ENCODE measurements at places on chromosomes 3 and 15.

- no peak for DNase-seq
Observed at GRCh38 chr3:161567577-161568361, 71.2 kb downstream of the OTOL1 start.

- DNase-seq: no peak
Observed at GRCh38 chr3:52433996-52434479, 10.9 kb downstream of the SEMA3G start.

DNA sequence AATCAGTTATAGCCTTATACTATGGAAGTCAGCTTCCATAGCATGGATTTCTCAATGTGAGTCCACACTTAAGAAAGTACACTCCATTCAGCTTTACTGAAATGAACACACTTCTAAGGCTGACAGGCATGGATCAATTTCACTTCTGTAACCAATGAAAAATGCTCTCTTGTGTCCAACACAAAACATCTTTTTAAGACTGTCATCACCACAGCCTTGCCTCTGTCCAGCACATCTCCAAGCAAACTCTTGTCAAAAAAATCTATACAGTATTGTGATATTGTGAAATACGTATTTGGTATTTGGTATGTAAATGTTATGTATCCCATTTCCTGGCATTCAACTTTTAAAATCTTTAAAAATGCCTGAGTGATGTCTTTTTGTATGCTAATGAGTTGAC, 208.7 kb downstream of the RAP2B start:
- DNase-seq: no peak

DNA sequence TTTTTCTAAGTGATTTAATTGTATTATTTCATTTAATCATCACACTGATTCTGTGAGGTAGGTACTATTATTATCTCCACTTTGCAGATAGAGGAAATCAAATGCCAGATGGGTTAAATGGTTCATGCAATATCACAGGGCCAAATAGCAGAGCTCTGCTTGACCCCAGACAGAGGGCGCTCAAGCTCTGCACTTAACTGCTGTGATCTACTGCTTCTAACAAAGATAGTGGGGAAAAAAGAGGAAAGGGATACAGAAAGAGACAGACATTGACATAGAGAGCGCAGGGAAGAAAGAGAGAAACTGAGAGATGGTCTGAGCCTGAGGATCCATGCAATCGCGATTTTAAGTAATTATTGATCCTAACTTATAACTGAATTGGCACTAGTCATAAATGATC, 279.1 kb upstream of the THRB start:
- peak; percentile 31 for DNase-seq

DNA sequence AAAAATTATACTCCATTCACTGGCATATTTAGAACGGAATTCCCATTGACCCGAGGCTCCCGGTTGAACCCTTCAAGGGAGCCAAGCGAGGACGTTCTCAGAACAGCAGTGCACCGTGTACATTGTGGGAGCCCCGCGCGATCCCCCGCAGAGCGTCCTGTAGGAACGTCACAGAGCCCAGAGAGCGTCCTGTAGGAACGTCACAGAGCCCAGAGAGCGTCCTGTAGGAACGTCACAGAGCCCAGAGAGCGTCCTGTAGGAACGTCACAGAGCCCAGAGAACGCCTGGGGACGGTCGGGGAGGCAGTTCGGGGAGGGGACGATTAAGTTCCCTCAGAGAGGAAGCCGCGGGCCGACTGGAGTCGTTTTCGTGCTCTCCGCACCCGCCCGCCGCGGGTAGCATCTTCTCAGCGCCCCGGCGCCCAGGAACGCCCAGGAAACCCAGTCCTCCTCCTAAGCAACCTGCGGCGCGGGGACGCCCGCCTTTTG, 506 bp upstream of the ATP1B3 start:
- DNase-seq: peak; percentile 68

- DNase-seq: no peak
Observed at GRCh38 chr3:17585394-17586325, 156.8 kb downstream of the TBC1D5 start.

GRCh38 chr15:75545064-75545463, 34.1 kb downstream of the PTPN9 start:
- no peak for DNase-seq

DNA sequence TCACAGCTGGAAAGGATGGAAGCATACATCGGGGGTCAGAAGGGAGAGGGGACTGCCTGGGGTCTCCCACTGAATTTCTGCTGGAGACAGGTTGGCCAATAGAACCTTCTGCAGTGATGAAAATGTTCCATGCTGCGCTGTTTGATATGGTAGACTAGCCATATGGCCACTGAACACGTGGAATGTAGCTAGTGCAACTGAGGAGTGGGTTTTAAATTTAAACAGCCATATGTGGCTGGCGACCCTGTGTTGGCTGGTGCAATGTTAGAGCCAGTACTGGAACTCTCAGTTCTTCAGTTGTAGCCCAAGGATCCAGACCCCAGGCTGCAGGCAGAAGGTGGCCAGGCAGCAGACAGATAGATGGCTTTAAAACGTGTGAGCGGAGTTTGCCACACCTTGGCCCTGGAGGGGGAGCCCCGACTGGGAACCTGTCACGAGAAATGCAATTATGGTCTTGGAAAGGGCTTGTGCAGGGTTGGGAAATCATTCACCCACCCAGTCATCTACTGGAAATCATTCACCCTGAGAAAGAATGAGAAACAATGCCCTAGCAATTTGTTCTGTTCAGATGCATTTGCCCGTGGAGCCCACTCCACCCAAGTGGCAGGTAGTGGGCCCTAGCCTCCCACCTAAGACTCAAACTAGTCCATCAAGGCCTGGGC, 127.6 kb downstream of the FBLN2 start:
- DNase-seq: no peak

DNA sequence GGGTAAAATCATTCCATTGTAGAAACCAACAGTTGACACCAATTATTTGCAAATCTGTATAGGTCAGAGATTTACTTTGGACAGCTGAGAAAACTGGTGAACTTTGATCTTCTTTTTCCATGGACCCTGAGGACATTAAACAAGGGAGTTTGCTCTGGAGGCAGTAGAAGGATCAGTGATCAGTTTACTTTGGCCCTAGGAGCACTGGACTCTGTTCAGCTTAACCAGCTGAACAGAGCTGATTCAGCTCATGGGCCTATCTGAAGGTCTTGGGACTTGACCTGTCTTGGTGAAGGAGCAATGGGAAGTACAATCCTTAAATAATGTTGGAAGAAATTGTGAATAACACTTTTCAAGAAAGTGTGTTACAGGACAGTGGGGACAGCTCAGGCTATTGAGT, 15.2 kb upstream of the TF start:
- no peak for DNase-seq

GRCh38 chr3:99409961-99410360, 228.4 kb upstream of the COL8A1 start:
- DNase-seq: no peak

DNA sequence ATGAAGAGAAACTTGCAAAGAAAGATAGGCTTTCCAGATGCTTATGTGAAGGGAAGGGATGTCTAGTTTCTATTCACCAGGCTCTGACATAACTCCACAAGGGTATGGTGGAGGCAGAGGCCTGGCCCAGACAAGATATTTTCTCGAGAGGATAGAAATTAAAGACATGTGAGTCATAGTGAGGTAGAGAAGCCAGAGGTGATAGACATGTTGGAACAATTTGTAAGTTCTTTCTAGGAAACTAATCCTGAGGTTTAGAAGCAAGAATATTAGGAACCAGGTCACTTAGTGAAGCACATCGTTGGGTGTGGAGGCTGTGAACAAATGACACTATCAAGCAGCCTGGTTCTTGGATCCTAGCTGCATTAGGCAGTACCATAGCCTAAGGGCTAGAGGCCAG, 176.9 kb downstream of the BBX start:
- DNase-seq: no peak

DNA sequence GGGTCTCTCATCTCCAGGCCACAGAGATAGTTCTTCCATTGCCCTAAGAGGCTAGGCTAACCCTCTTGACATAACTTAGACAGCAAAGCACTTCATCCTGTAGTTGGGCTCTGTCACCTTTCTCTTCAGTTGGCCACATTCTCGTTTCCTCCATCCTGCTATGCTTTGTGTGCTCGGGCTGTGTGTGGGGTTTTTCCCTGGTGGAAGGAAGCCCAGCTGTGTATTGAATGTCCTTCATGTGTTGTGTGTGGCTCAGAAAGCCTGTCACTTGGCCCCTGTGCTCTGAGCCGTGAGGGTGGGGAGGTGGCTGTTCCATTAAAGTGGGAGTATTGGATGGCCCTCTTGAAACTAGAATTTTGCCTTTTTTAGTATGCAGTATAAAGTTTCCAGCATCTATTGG, 8.8 kb upstream of the EXOG start:
- no peak for DNase-seq

DNA sequence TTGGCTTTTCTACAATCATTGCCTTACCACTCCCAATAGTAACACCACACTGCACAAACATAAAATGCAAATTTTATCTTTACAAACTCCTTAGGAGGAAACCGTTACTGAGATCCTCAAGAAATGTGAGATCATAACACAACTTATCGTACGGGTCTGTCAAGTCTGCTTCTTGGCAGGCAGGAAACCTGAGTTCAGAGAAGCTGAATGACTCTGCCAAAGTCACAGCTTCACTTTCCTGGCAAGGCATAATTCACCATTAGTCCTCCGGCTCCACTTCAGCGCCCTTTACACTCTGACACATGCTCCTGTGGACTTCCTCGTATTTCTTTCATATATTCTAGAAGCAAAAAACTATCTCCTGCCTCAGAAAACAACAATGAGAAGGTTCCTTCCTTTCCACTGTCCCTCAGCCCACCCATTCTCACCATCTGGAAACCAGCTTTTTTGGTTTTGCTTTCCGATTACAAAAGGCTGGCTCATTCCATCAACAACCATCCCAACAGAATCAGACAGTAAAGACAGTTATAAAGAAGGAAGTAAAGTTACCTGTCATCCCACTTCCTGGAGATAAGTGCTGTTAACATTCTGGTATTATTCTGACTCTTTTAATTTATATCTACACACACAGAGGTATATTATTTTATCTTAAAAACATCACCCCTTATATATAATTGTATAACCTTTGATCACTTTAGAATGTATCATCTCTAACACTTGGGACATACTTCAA, 223.4 kb downstream of the STT3B start:
- peak; percentile 89 for DNase-seq

DNA sequence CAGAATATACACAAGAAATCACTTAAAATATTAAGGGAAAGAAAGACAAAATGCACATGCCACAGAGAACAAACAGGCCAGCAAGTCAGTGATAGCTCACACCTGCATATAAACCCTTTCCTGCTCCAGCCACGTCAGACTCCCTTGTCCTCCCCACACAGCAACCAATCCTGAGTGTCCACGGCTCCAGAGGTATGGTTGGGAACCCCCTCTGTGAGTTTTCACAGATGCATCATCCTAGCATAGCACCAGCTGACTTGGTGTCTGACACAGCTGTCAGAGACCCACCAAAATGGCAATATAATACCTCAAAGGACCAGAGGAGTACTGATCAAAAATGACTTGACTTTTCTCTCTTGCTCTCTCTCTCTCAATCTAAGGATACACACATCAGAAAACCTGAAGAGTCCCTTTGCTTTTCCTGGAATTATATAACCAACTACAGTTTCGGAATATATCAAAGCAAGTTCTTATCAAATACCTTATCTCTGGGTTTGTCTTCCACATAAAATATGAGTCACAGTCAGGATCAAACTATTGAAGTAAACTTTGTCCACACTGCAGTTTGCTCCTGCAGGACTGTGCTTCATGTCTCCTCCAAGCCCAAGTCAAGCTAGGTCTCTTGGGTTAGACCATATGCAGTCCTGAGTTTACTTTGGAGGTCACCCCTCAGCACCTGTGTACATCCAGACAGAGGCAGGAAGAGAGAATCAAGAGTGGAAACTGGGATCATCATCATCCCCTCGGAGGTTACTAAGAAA, 187.1 kb upstream of the THBS1 start:
- no peak for DNase-seq

- DNase-seq: no peak
Observed at GRCh38 chr15:92877000-92877399, 23.1 kb upstream of the CHD2 start.

- no peak for DNase-seq
Observed at GRCh38 chr3:89440386-89440785, 333.0 kb downstream of the EPHA3 start.

- DNase-seq: no peak
Observed at GRCh38 chr3:111794711-111795110, 64.4 kb upstream of the PHLDB2 start.

Data from activated CD4-positive, alpha-beta T cell treated with anti-CD3 and anti-CD28 coated beads, Interleukin-2, Interleukin-4, amounts not matched to agents 100 ng/mL and 50 ng/mL, durations not matched to agents 16 hours and 8 hours (primary cell).